ENCODE measurements at places on chromosomes 4 and X.

DNA sequence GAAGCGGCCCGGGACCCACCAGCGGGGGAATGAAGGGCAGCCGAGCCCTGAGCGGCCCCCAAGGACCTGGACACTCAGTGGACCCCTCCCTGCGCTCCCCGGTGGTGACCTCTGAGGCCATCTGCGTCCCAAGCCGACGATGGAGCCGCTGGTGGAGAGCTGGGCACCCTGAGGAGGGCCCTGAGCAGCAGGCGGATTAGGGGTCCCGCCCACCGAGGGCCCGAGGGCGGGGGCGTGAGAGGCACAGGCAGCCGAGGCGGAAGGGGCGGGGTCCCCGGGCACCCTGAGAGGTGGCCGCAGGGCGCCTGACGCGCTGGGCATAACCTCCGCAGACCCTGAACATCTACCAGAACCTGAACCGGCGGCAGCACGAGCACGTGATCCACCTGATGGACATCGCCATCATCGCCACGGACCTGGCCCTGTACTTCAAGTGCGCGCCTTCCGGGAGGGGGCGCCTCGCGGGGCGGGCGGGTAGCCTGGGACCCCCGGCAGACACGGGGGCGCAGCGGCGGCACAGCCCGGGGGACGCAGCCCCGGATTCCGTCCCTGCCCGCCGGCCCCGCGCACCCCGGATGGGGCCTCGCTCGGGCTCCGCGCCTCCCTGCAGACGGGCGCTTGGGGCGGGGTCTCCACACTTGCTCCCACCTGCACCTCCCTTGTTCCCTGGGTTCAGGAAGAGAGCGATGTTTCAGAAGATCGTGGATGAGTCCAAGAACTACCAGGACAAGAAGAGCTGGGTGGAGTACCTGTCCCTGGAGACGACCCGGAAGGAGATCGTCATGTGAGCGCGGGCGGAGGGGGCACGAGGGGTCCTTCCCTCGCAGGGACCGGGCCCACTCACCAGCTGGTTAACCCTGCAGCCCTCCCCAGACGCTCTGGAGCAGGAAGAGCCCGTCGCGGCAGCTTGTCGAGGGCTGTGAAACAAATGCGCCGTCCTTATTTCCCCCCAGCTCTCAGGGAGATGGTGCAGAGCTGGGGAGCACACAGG, 10.3 kb downstream of the ATP5ME start:
- no peak for DNase-seq

DNA sequence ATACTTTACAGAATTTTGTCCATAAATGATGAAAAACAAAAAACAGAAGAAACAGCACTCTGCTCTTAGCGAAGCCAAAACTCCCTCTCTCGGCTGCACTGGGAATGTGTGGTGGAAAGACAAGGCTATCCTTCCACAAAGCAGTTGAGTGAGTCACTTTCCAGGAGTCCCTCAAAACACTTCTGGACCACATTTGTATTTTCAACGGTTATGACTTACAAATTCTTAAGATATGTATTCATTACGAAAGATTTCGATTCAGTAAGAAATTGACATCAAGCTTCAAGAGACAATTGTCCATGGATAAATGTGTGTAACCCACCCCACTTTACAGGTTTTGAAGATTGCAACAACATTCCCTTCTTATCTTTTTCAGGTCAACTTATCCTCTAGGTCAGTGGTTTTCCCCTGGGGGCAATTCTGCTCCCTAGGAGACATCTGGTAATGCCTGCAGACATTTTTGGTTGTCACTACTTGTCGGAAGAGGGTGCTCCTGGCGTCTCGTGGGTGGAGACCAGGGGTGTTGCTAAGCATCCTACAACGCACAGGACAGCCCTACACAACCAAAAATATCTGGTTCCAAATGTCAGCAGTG, 66.7 kb upstream of the MTNR1A start:
- DNase-seq = no peak

DNA sequence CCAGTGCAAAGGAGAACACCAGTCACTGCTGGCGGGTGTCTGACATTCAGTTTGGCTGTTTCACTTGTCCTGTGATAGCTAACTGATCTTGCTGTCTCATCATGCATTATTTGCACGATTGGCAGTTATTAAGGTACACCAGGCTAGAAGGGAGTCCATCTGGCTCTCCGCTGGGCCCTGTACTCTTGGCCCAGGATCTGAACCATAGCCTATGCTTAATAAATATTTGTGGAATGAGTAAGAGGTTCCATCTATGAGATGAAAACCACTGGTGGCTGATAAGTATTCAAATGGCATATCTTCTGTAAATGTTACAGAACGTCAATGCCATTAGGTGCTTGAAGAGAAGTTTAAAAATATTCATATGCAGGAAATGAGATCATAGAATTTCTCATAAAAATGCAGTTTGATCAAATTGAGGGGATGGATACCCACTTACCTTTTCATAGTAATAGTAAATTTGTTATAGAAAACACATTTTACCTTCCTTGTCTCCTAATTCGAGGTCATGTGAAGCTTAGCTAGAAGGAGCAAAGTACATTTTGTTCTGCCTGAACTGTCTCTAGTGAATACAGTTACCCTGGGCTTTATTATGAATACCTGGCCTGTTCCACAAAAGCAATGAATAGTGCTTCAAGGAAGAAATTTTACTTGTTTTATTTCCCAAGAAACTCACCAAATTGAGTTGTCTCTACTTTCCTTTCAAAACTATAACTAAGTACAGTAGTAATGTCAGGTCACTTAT, 213.5 kb downstream of the CBR4 start:
- no peak for DNase-seq

GRCh38 chr4:181991369-181992108, 251.7 kb upstream of the TENM3 start:
- no peak for DNase-seq

DNA sequence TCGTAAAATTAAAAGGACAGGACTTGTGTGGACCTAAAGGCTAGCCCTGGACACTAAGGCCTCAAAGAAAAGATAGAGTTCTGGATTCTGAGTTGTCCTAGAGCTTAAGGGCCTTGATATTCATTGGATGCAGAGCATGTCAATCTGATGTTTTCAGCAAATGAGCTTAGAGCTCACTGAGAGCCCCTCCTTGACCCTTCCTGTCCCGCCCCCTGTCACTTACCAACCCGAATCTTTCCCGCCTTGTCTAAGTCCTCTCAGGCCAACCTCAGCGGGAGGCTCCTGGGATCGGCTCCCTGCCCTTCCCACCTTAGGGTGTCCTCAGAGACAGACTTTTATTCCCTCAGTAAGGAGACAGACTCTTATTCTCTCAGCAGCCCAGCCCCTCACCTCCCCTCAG, at the start of gene CT47C1:
TSS of gene CT47C1 (plus strand) at position 250 of the 400 bp plus-strand sequence. CDS start 233 bp downstream, outside the sequence.
- no peak for DNase-seq

DNA sequence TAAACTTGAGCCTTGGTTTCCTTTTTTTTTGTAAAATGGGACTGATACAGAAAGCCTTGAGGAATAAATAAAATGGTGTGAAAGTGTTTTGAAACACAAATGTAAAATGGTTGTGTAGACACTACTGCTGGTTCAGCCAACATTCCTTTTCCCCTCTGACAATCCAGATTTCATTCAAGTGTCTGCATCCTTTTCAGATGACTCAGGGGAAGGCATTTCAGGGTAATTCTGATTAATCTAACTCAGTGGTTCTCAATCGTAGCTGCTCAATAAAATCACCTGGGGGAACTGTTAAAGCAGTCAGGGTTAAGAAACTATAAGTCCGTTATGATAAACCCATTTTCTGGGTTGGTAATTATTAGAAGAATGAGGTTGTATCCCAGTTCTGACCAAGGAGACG, 4.6 kb downstream of the ARHGAP10 start:
- no peak for DNase-seq

DNA sequence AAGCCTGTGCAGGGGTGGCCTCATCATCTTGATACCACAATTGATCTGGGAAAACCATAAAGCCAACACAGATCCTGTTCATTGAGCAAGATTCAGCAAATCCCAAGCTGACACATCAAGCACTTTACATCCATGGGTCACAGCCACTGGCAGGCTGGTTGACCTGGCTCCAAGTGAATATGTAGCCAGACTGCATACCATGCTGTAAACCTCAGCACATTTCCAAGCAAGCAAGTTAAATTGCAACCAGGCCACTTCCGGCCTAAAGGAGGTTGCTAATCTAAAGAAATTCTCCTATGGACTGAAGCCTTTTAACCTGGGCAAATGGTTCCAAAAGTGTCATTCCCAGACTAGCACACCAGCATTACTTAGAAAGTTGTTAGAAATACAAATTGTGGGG, 54.4 kb upstream of the USP26 start:
- DNase-seq = no peak

DNA sequence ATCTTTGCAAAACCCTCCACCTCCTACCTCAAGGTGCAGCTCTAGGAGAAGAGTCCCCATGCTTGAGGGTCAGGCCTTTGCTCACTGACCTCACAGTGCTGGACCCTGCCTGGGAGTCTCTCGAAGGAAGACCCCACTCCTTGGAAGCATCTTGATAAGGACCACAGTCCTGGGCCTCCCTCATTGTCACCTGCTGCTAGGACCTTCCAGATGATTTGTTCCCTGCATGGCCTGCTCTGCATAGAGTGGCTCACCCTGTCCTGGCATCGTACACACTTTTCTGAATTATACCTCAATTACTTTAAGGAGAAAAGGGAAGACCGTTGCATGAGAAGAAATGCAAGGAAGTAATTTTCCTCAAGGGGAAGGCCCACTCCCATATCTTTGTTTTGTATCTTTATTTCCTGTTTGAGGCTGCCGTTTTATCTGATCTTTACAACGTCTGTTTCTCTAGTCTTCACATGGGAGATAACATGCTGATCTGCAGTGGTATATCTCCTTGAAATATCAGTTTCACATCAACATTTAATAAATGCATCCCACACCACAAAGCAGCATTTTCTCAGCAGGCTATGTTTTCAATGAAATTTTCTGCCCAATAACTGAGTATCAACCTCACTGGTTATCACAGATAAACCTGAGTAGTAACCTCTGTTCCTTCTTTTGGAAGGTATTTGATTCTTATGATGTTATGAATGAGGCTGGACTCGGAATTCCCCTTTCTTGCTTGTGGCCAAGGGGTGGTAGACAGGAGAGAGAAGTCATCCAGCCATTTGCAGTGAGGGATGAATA, 15.0 kb upstream of the AKAP17A start:
- DNase-seq = no peak

GRCh38 chr4:38078590-38079421, 118.6 kb downstream of the PTTG2 start:
- DNase-seq = no peak

DNA sequence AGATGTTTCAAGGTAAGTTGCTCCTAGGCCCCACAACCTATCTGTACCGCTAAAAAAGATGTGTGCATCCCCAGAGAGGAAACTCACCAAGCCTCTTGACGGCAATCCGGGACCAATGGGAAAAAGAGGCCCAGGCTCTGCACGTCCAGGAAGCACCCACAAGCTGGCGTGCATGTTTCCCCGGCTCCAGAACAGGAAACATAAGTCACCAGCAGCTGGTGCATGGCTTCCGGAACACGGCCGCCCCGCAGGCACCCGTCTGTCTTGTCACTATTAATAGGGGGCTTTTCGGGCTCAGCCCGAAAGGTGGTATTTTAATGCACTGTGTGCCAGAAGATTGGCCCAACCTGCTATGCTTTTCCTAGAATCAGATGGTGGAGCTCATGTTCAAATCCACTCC, 22.2 kb downstream of the CRMP1 start:
- no peak for DNase-seq

GRCh38 chrX:152810403-152810802, 20.2 kb downstream of the CETN2 start:
- no peak for DNase-seq

GRCh38 chr4:142065086-142065647, 428.8 kb downstream of the IL15 start:
- DNase-seq = no peak

DNA sequence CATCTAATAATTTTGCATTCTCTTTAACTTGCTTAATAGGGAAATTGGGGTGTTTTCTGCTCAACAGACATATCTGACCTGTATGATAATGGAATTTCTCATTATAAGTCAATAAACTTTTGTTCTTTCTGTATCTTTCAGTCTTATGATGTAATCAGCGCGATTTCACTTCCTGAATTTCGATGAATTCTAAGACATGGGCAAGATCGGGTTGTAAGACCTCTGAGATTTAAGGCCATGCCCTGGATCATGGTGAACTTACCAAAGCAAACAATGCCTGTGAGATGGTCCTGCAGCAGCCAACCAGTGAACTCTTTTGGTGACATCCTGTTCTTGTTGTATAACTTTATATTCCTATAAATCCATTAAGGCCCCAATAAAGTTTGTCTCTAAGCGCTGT, 88.1 kb downstream of the NBDY start:
- no peak for DNase-seq

GRCh38 chrX:40806513-40807220, 71.3 kb upstream of the MED14 start:
- DNase-seq = no peak

GRCh38 chrX:126265116-126265515, 99.0 kb upstream of the DCAF12L2 start:
- DNase-seq = no peak

DNA sequence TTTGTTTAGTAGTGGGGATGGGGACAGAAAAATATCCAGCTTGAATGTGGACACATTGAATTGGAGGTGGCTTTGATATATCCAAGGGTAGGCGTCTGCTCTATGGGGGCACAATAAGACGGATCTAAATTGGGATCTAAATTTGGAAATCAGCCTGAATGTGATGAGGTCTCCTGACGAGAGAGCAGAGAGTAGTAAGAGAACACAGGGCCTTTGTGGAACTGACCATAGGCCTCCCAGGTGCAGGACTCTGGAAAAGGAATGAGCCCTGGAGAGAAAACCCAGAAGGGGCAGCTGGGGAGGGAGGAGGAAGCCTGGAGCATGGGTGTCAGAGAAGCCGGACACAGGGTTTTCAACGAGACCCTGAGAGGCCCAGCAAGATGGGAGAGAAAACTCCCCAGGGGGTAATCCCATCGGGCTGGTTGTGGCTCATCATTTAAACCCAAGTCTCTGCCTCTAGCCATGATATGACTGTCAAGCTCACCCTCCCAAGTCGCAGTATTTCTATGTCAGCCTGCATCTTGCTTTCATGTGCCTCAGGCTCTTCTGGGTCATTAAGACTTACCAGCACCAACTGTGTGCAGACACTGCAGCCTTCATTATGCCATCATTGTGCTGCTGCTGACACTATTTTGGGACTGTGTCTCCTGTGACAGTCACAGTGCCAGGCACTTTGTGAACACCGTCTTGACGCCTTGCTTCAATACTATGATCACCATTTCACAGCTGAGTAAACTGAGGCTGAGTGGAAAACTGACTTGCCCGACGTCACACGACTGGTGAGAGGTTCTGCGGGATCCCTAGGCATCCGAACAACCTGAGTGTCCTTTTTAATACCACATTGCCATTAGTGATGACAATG, 57.1 kb downstream of the ANAPC4 start:
- DNase-seq = no peak

- DNase-seq = no peak
These were observed 11.6 kb upstream of the TNIP2 start for GRCh38 chr4:2767705-2768074.

GRCh38 chrX:10467793-10468192, 152.6 kb downstream of the MID1 start:
- DNase-seq = no peak

DNA sequence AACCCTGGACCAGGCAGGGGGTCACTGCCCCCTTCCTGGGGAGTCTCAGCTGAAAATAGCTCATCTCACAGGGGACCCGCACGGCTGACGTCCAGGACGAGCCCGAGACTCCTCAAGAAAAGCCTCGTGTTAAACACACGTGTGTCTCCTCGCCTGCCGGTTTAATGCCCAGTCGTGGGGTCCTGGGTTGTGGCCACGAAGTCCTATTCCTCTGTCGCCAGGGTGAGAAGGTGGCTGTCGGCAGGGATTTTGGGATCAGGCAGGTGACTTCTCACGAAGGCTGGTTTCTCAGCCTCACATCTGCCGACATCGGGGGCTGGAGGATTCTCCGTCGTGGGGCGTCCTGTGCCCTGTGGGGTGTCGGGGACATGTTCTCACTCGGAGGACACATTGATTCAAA, 44.3 kb upstream of the PPP2R3B start:
- no peak for DNase-seq

All from C1 segment of cervical spinal cord (tissue), 14 donors.